ENCODE measurements at places on chromosomes 4 and X.

GRCh38 chrX:14896273-14896672 lies 23.1 kb downstream of the MOSPD2 start:
- DNase-seq: no peak

DNA sequence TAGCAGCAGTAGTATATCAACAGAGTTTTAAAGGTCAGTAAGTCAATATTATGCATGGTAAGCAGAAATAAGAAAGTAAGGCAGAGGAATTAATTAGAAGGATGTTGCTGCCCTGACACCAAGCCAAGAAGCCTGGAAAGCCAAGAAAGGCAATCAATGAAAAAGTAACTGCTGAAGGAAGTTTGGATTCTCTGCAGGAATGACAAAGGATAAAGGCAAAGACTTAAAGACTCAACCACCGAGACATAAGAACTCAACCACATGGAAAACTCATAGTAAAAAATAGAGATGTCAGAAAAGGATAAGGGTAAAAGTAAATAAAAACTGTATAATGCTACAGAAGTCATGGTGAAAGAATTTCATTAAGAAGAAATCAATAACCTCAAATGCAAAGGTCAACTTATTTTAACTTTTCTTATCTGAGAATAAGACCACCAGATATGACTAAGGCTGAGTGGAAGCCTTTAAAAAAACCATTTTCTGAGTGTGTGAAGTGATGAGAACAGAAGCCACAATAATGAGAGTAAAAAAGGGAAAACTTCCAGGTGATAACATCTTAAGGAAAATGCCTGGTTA lies 55.2 kb downstream of the NEK1 start:
- no peak for DNase-seq

DNA sequence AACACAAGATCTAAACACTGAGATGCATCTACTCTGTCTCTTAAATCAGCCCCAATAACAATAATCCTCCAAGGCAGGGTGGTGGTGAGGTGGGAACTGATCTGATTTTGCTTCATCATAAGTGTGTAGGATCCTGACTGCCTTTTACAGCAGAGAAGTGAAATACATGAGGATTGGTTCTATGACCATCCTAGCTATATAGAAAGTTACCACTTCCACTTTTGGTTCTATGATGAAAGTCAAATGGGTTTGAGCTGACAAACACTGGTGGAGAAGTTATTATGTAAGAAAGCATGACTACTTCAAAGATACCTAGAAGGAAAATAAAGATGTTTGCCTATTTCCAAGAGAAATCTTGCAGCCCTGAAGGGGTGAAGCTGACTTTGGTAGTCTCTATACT lies 181.6 kb downstream of the NKX6-1 start:
- no peak for DNase-seq

DNA sequence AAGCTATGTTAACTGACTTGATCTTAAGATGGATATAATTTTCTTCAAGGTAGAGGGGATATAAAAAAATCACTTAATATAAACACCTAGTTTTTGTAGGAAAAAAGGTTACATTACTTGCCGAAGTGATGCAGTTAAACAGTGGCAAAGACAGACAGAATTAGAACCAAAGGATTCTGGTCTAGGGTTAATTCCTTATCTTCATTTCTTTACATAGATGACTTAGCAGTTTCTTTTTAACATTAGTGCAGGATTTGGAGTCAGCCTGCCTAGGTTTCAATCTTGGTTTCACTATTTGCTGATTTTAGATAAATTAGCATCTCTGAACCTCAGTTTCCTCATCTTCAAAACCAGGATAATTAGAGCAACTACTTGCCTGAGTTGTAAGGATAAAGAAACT lies 14.3 kb downstream of the ZAR1 start:
- no peak for DNase-seq

- peak; percentile 91 for DNase-seq
Measured at GRCh38 chrX:27883468-27884092, 75.8 kb downstream of the MAGEB10 start.

GRCh38 chr4:41264212-41264611 lies 7.5 kb downstream of the UCHL1 start:
- no peak for DNase-seq

DNA sequence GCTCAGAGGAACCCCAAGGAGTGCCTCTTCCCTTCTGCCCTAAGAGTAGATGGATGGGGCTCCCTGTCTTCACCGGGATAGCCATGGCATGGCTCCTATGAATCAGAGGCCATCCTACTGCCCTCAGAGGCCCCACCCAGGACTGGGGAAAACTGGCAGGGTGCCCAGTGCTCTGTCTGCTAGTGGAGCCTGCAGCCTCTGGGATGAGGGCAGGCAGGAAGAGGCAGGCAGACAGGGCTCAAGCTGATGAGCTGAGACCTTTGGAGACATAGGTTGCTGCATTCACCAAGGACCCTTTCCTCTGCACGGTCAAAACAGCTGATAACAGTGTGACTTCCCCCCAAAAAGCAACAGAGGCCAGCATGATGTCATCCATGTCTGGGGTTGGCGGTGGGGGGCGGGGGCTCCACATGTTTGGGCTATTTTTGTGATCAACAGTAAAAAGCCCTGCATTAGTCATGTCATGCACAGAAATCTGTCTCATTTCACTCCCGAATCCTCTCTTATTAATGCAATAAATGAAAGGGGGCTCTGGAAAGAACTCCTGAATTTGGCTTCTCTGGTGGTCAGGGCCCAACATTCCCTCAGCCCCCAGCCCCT lies 207.6 kb upstream of the MAMLD1 start:
- no peak for DNase-seq

- DNase-seq: no peak
Measured at GRCh38 chrX:110436523-110436922, 77.9 kb downstream of the RTL9 start.

DNA sequence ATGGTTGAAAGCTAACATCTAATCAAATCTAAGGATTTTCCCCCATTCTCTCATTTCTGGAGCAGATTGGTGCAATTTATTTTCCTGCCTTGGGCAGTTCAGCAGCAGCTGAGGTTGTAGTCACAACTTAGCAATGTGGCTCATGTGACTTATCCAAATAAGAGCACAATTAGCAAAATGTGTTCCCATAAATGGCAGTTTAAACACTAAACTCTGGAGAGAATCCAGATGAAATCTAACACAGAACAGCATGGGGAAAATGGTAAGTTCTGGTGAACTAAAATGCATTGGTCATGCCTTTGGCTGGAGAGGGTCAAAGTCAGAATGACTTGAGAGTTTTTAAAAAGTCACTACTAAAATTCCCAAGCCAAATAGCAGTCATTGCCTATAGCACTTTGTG lies 422.6 kb upstream of the DIPK2B start:
- no peak for DNase-seq

DNA sequence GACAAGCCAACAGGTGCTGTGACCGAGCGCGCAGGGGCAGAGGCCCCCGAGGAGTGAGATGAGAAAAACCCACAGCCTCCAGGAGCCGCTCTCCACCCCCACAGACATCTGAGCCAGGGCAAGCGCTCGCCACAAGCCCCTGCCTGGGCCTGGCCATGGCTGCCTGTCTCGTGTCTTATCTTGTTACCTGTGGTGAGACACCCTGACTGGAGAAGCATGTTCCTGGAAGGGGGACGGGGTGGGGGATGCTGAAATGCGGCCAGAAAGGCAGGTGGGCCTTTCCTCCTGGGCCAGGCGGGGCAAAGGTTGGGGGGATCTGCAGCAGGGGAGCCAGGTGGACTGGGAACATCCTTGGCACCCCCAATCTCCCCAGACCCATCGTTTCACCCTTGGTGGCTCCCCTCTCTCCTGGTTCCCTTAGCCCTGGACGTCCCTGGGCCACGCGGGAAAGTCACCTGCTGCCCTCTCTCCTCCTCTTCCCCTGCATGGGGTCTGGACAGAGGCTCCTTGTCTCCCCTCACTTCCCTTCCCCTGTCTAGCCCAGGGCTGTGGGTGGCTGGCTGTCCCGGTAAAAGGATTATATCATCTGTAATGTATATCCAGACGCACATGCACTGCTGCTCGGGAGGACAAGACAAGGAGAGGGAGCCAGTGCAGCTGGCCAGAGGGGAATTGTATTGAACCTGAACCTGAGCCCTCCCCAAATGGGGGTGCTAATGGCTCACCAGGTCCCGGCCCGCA lies 8.4 kb upstream of the DUSP9 start:
- DNase-seq: no peak

- no peak for DNase-seq
Measured at GRCh38 chr4:8736090-8736825, 135.4 kb downstream of the HMX1 start.

- DNase-seq: peak; percentile 91
Measured at GRCh38 chr4:184343502-184344177, 126.0 kb upstream of the ENPP6 start.

DNA sequence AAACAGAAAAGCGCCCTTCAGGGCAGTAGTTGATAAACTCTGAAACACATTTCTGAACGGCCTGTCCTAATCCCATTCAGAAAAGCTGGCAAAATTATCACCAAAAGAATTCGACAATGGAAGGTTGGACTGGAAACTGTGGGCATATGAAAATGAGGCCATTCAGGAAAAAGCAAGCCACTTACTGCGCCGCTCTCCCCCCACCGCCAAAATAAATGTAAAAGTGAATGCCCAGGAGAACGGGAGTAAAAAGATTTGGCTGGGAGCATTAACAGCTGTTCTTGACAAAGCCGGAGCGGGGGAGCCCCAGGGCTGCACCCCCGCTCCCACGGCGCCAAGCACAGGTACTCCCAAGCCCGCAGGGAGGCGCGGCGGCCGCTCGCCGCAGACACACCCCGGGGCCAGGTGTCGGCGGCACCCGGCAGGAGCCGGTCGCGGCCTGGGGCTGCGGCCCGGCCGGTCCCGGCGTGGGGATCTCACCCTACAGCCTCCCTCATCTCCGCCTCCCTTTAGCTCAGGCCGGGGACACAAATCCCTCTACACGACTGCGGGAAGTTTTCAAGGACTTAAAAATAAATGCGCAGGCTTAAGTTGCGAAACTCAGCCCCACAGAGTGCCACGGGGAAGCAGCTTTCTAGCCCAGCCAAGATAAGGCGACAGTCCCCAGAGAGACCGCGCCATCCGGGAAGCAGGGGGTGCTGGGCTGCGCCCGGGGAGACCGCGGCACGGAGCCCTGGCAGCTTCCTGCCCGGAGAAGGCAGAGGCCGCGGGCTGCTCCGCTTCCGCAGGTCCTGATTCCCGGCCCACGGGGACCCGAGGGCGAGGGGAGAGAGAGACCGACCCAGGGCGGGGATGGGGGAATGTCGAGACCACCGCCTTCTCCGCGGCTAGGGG lies 593 bp downstream of the SH3RF1 start:
- peak; percentile 78 for DNase-seq

- peak; percentile 44 for DNase-seq
Measured at GRCh38 chrX:154372612-154373022, 1.8 kb downstream of the FLNA start.

DNA sequence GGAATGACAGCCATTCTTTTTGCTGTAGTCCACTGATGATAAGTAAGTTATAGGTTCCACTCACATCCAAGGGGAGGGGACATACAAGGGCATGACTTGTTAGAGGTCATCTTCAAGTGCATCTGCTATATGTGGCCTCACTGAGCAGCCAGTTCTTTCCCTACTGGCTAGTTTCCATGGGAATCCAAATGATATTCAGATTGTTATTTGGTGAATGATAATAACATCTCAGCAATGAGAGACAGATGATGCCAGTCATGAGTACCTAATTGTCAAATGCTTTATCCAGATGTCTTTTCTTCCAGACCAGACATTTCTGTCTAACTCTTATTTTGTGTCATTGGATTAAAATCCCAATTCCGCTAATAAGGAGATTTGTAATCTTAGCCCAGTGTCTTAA lies 460.4 kb upstream of the BOD1L1 start:
- DNase-seq: no peak

GRCh38 chr4:168167714-168168284 lies 75.5 kb downstream of the ANXA10 start:
- DNase-seq: no peak

DNA sequence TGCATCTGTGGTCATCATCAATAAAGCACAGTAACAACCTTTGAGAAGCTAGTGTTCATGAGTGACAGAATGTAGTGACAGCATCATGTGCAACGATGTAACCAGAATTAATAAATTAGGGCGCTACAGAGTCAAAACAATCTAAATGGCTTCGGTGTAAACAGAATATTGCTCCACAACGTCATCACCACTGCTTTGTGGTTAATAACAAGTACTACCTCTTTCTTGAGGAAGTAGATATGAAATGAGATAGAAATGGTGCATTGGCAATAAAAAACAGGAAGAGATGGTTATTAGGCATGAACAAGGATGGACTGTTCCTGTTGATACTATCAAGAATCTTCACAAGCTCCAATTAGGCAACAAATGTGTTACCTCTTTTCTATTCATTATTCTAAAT lies 8.7 kb upstream of the PDHA2 start:
- no peak for DNase-seq

GRCh38 chr4:121139533-121140222 lies 24.4 kb downstream of the TNIP3 start:
- DNase-seq: no peak

GRCh38 chr4:43348591-43348990 lies 456.1 kb downstream of the GRXCR1 start:
- no peak for DNase-seq

Data from mesendoderm (in vitro differentiated cells).